ENCODE measurements at places on chromosomes 11 and 22. TPM values are rescaled to one million over a fixed set of nuclear protein-coding genes. Genes with fewer than 3 reads are reported as not detected.

DNA sequence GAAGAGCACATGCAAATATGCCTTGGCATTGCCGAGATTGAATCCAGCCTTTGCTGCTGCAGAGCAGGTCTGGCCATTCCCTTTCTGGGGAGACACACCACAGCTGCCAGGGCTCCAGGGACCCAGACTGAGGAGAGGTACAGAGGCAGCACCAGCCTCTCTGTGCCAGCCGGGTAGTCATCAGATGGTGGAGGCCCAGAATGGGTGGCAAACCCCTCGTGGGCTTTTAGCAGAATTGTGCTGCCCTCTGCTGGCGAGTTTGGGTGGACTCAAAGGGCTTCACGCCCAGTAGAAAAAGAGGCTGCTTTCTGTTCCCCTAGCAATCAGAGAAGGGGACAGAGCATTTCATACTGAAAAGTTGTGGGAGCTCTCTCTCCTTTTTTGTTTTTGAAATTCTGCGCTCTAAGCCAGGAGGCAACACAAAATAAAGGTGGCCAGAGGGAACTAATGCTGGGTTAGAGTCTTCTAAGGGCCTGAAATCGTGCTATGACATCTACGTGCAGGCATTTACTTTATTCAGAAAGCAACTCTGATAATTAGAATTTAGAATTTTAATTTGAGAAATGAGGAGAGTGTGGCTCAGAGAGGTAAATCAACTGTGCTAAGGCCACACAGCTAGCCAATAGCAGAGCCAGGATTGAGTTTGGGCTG is 158.8 kb upstream of the NAV2 start:
- DNase-seq, result peak; percentile 47

- DNase-seq, result no peak
Observed at GRCh38 chr11:81444297-81444696, 1289.4 kb downstream of the FAM181B start.

The INS gene
- total RNA-seq, result not detected

The KCNK7 gene
- total RNA-seq, result not detected

The CFL1 gene
- total RNA-seq, result 362 TPM

Measured in NCI-H460 (cell line).